ENCODE measurements at places on chromosomes 2 and 18.

- no peak for DNase-seq
Measured at GRCh38 chr2:158120102-158120501, 18.4 kb downstream of the UPP2 start.

DNA sequence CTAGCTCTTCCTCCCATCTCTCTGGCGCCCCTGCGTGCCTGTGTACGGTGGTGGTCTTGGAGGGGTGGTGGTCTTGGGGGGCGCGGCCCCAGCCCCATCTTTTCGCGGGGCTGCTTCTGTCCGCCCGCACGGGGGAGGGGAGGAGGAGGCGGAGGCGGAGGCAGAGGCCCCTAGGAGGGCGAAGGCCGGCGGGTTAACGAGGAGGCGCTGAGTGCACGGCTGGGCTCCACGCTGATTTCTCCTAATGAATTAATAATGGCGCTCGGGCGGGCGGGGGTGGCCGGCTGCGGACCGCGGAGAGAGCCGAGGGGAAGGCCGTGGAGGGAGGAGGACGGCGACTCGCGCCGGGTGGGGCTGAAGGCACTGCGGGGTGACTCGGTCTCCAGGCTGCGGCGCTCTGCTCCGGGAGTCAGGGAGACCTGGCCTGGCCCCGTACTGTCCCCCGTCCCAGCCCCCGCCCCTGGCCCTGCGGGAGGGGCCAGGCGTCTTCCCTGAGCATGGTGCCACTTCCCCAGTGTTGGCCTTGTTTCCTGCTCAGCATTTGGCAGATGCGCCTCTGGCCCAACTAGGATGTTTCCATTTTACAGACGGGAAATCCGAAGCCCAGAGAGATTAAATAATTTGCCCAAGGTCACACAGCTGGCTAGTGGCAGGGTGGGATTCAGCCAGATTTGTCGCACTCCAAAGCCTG lies 6.0 kb downstream of the GAREM2 start:
- DNase-seq: peak; percentile 59

DNA sequence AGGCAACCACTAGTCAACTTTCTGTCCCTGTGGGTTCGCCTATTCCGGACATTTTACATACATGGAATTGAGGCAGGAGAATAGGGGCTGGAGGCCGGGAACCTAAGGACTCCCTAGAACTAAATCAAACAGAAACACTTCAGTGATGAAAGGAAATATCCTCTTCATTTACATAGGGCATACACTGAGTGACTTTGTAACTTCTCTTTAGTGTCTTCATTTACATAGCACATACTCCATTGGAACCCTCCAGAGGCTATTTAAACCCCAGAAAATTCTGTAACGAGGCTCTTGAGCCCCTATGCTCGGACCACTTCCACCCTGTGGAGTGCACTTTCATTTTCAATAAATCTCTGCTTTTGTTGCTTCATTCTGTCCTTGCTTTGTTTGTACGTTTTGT lies 56.5 kb downstream of the CCDC195 start:
- no peak for DNase-seq

DNA sequence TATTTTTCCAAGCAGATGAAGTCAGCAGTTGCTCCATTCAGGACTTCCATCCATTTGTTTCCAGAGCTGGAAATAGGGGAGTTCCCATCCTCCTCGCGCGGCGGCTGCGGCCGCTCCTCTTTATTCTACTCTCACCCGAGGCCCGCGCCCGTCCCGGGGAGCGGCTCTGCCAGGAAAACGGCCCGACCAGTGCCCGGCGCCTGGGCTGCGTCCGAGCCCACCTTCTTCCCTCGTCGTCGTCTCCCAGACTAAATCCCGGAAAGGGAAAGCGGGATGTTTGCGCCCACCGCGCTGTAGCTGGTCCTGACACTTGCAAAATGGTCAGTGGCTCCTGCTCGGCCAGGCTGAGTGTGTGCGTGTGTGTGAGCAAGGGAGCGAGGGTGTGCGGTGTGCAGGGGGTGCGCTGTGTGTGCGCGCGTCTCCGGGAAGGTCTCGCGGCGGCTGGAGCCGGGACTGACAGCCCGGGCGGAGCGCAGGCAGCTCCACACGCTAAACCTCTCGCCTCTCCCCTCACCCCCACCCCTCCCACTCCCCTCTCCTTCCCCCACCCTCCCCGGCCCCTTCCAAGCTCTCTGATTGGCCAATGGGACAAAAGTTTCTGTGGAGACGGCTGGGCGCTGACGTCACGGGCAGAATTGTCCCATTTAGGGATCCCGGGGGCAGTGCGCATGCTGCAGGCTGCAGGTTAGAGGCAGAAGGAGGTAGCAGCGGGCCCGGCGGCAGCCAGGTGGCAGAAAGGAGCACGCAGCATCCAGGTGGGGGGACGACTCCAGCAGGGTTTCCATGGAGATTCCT lies at the start of gene NOL4:
NOL4 (minus strand) TSS at position 491 of the 795 bp plus-strand sequence. CDS start 1,660 bp downstream, outside the sequence.
- DNase-seq: peak; percentile 23

- no peak for DNase-seq
Measured at GRCh38 chr2:221596192-221596591, 24.1 kb upstream of the EPHA4 start.

DNA sequence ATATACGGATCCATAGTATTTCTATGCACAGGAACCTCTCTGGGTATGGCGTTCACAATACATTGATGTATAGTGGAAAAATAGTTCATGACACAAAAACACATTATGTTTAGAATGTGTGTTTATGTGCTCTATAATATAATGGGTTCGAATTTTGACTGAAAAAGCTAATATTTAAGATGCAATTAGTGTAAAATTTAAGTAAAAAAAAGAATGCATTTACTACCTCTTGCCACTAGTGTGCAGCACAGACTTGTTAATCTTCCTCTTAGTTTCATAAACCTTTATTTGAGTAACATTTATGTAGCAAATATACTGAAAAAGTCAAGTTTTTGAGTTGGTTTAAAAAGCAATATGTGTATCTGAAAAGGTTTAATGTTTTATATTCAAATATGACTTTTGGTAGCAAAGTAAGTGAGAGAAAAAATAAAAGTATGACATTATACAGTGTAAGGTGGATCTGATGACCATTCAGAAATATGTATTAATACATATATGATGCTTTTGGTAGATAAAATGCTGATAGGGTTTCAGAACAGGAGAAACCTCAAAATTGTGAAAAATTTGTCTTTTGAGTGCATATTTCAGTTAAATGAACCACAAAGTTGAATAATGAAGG lies 49.4 kb downstream of the CCDC102B start:
- DNase-seq: no peak

DNA sequence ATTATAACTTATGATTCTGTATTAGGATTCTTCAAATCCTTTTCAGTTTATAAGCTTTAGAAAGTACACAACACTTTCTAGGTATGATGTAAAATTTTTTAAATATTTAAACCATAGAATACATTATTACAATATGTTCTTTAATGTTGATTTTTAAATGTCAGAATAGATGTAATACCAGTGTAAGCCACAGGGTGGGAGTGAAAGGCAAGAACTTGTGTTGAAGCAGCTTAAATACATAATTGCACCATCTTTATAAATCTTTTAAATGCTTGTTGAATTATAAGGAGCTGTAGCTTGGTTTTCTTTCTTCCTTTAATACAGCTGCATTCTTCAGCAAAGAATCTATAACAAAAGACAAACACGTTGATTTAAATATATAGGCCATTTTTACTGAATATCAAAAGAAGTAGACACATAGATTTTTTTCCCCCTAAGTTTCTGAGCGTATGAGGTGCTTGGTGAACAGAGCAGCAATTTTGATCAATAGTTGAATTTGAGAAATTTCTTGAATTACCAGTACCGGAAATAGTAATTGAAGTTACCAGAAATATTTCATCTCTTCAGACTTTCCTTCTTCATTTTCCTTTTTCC lies 63.0 kb downstream of the TANK start:
- DNase-seq: no peak

DNA sequence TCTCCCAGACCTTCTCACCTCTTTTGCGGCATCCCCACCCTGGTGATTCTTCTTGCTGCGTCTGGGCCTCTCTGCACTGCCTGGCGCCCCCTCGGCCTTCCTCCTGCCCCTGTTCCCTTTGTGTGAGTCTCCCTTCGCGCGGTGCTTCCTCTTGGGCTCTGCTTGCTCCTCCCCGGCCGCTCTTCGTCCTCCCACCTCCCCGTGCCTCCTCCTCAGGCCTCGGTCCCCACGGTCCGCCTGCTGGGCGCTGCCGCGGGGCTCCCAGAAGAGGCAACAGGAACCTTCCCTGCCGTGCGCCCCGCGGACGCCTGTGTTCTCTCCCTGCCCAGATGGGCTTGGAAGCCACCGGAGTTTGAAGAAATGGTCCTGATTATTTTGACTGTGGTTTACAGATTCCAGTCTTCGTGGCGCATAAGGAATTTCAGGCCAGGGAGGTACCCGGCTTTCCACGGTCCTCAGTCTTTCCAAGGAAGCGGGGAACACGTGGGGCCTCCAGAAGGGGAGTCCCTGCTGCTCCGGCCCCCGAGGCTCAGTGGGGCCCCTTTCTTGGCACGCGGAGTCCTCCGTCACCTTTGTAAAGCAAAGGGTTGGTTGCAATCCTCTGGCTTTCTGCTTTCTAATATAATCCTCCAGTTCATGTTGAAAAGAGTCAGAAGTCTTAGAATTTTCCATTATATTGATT lies 13.1 kb downstream of the RNU2-63P start:
- DNase-seq: no peak

DNA sequence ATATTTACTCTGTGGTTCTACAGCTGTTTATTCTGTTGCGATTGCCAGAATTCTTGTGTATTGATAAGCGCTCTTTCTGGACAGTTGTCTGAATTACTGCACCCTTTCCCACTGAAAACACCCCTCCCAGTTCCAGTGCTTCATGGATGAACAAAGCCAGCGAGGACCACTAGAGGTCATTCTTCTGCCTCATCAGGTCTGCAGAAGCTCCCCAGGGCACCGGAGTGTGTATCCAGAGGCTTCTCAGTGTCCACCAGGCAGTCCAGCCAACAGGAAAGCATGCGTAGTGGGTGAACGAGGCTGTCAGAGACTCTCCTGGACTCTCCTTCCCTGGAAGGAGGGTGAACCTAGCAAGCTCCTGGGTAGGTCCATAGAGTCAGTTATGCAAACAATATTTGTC lies 40.6 kb upstream of the INHBB start:
- no peak for DNase-seq

GRCh38 chr18:9787712-9788111 lies 79.6 kb downstream of the RAB31 start:
- DNase-seq: no peak

DNA sequence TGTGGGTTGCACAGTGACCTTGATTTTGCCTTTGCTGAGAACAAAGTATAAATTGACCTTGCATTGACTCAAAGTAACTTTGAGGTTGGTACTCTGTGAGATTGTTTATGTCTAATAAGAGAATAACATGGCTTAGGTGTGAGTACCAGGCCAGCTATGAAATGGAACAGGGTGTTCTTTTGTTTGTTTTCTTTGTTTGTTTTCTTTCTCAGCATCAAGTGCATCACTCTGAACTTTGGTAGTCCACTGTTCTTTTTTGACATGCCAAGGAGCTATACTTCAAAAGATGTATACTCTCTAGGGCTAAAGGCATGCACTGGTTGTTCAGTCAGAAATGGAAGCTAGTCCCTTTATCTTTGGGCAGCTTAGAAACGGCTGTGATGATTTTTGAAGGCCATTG lies 5.1 kb downstream of the ABCB11 start:
- no peak for DNase-seq

GRCh38 chr2:53640466-53640865 lies 127.1 kb upstream of the CHAC2 start:
- no peak for DNase-seq

DNA sequence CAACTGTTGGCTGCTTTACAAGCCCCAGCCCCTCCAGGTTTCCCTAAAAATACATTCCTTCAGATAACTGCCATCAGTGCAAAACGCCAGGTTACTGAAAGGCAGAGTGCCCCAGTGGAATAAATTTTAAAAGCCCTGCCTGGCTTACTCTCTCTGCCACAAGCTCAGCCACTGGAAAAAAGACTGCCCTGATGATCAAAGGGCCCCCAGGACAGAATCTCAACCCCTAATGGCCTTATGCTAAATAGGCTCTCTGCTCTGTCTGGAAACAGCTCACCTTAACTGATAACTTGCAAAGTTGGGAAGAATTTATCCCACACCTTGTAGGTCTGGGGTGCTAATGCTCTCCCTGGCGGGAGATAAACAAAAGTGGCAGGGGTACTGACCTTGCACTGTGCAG lies 33.9 kb downstream of the CFAP53 start:
- DNase-seq: no peak

DNA sequence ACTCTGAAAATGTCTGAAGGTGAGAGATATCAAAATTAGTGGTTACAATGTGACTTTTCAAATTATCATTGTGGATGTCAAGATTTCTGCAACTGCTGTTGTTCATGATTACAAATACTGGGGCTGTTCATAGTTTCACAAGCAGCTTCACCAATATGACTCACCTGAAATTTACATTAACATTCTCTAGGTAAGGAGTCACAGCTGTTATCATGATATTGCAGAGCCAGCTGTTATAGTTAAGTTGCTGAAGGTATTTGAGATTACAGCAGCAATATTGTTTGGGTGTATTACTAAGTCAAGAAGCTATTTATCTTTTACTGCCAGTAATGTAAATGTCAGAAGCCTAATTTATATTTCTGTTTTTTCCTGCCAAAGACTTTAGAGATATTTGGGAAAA lies 140.0 kb downstream of the MC4R start:
- DNase-seq: no peak

- DNase-seq: peak; percentile 9
Measured at GRCh38 chr2:51710222-51710621, 678.3 kb upstream of the NRXN1 start.

DNA sequence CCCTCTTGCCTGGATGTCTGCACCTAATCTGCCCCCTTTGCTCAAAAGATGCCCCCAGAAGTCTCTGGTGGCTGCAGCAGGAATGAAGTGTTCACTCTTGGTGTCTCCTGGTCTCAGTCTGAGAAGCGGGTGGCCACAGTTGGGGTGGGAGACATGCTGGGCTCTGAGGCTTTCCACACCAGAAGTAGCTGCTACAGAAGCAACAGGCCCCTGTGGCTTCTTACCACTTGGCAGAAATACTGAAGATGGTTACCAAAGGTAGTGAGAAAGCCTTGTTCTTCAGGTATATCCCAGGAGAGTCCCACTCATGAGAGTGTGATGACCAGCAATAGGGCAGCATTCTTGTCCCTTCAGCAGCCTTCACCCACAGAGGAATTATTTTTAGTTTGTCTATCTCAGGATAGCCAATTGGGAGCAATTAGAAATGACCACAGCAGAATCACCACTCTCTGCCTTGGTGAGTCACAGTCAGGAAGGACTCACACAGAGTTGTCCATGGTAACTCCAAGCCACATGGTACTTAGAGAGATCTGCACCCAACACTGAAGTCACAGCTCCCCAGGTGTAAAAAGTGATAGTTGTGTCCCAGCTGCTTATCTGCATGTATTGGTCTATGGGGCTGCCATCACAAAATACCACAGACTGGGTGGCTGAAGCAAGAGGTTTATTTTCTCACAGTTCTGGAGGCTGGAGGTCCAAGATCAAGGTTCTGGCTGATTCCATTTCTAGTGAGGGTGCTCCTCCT lies 169.8 kb upstream of the ID2 start:
- DNase-seq: no peak

GRCh38 chr2:78118037-78118436 lies 595.9 kb upstream of the LRRTM4 start:
- DNase-seq: no peak

- peak; percentile 40 for DNase-seq
Measured at GRCh38 chr2:88754585-88755320, 63.3 kb downstream of the RPIA start.

- no peak for DNase-seq
Measured at GRCh38 chr2:215678094-215678493, 242.2 kb upstream of the FN1 start.

GRCh38 chr18:48966523-48966922 lies 15.8 kb upstream of the SMAD7 start:
- DNase-seq: no peak

- DNase-seq: peak; percentile 57
Measured at GRCh38 chr18:46343931-46344372, 239.8 kb downstream of the HAUS1 start.

- DNase-seq: no peak
Measured at GRCh38 chr2:25964891-25965290, 17.4 kb downstream of the KIF3C start.

Data from GM13977 (cell line).